ENCODE measurements at places on chromosomes 2 and 18.

DNA sequence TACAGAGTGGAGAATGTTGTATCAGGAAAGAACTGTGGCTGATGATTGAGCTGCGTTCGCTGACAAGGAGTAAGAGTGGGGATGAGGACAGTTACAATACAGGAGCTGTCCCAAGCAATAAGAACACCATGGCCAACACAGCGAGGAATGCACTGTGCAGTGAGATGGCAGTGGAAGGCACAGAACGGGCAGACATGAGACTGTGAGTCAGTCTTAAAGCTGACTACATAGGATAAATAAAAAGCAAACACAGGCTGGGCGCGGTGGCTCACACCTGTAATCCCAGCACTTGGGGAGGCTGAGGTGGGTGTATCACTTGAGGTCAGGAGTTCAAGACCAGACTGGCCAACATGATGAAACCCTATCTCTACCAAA is 89.8 kb downstream of the CABYR start:
- no peak for DNase-seq

DNA sequence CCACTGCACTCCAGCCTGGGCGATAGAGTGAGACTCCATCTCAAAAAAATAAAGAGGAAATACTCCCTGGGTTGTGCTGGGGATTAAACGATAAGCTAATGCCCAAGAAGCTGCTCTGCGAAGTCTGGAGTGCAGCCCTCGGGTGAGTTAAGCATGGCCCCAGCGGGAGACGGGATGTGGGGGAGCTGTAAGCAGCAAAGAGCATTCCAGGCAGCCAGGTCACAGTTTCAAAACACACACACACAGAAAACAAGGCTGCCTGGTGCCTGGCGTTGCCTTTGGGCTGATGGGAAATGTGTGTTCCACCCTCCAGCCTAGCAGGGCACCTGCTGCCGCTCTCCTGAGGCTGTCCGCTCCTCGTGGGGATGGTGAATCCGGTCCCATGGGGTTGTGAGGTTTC is 24.1 kb downstream of the ODC1 start:
- no peak for DNase-seq

- no peak for DNase-seq
These were observed 53.7 kb downstream of the FAM168B start for GRCh38 chr2:131039535-131039907.

- DNase-seq = no peak
These were observed 336.4 kb downstream of the PARD3B start for GRCh38 chr2:204881655-204882054.

GRCh38 chr2:55087936-55088335 is 37.7 kb upstream of the RTN4 start:
- DNase-seq = no peak

DNA sequence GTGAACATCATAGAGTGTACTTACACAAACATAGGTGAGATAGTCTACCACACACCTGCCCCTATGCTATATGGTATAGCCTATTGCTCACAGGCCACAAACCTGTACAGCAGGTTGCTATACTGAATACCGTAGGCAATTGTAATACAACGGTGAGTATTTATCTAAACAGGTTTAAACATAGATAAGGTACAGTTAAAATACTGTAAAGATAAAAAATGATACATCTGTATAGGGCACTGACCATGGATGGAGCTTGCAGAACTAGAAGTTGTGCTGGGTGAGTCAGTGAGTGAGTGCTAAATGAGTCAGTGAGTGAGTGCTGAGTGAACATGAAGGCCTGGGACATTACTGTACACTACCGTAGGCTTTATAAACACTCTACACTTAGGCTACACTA is 267.0 kb upstream of the HS6ST1 start:
- no peak for DNase-seq

DNA sequence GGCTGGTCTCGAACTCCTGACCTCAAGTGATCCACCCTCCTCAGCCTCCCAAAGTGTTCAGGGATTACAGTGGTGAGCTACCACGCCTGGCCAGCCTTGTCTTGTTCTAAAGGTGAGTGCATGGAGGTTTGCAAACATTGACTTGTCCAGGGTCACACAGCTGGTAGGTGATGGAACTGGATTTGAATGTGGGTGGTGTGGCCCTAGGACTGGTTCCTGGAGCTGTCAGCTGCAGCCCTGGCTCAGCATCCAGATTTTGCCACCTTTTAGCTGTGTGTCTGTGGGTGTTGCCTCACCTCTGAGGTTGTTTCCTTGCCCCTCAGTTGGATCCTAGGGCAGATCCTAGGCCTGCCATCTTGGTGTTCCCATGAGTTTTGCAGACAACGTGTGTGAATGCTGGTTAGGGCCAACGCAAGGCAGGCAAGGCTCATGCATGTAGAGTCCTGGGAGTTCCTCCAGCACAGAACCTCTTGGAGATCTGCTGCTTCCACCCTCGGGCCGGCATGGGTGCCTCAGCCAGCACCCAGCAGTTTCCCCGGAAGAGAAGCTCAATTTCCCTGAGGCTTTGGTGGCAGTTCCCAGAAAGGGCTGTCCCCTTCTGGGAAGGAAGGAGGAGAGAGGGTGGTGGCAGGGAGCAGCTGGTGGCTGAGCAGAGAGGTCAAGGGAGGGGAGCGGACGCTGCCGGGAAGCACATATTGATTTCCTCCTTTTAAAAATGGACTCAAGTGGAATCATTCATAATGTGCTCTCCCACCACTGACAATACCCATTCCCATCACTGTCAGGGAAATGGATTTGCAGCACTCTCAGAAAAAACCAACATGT is 127.6 kb upstream of the HS6ST1 start:
- no peak for DNase-seq

- no peak for DNase-seq
These were observed 749.2 kb downstream of the ADCYAP1 start for GRCh38 chr18:1653873-1654272.

DNA sequence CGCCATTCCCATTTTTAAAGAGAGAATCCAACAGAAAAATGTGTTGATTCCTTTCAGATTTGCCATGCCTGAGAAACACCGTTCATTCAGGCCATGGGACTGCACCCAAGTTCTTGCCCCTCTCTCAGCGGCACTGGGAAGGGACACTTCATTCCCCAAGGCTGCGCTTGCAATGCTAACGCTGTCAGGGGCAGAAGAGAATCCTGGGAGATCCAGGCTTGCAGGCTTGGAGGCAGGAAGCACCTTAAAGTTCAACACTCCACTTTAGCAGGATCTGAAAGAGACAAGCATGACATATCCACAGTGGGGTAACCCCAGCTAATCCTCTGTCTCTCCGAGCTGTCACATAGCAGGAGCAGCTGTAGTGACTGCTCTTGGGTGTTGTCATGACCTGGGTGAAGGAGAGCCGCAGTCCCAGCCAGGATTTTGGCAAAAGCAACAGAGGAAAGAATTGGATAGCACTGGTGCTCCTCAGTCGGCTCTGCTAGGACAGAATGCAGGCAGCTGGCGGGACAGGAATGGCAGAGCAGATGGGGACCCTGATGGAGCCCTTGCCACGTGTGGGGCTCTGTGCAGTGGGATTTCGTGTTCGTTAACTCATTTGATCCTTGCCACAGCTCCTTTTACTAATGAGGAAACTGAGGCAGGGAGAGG is 22.0 kb upstream of the ODC1 start:
- no peak for DNase-seq

DNA sequence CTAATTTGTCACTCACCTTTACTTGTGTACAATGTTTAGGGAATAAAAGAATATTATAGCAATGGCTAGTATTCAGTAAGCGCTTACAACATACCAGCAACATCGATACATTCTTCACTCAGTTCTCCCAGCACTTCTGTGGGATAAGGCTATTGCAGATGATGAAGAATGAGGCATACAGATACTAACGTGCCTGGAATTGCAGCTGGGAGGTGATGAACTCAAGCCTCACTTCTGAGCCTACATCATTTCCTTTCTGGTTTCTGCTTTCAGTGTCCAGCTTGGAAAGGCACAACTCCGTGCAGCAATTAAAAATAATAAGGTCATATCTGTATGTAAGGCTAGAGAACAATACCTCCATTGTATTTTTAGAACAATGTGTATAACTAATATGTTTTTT is 95.4 kb upstream of the AQP4 start:
- no peak for DNase-seq

DNA sequence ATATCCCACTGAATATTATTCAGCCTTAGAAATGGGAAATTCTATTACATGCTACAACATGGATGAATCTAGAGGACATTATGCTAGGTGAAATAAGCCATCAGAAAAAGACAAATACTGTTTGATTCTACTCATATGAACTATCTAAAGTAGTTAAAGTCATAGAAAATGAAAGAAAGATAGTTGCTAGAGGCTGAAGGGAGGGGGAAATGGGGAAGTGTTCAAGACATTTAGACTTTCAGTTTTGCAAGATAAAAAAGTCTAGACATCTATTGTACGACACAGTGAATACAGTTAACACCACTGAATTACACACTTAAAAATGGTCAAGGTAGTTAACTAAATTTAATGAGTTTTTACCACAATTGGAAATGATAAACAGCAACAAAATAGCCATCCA is 835.9 kb upstream of the CHAC2 start:
- DNase-seq = no peak

DNA sequence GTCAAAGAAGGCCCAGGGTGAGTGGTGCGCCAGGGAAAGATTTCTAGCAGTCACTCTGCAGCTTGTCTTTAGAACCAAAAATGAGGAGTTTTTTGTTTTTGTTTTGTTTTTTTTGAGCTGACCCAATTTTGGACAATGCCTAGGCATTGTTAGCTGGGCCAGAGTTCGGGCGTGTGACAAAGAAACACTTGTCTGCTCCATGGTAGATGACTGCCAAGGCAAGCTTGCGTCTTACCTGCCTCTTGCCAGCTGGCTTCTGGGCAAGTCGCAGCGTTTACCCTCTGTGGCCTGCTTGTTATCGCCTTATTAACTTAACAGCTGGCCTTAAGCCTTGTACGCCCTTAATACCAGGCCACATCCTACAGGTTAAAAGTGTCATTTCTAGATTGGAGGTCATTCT is 114.3 kb downstream of the GALNT1 start:
- DNase-seq = no peak

DNA sequence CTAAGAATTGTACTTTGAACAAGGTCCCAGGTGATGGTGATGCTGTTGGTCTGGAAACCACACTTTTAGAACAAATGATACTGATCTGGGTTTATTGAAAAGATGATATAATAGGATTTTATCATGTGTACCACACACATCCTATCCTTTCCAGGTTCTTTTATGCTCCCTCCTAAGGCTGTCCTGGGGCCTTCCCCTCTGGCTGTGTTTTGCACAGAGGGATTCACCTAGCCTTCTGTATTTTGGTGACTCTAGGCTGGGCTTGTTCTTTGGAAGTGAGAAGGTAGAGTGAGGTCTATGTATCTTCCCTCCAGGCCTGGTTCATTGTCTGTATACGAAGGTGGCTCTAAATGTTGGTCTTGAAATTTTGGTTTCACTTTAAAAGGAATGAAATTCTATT is 12.7 kb downstream of the ANXA4 start:
- no peak for DNase-seq

- no peak for DNase-seq
These were observed 92.6 kb downstream of the EPB41L3 start for GRCh38 chr18:5451150-5451549.

- DNase-seq = peak; percentile 26
These were observed 5.1 kb downstream of the DGUOK start for GRCh38 chr2:73931531-73932500.

- no peak for DNase-seq
These were observed 52.1 kb downstream of the ALPK2 start for GRCh38 chr18:58576638-58577251.

DNA sequence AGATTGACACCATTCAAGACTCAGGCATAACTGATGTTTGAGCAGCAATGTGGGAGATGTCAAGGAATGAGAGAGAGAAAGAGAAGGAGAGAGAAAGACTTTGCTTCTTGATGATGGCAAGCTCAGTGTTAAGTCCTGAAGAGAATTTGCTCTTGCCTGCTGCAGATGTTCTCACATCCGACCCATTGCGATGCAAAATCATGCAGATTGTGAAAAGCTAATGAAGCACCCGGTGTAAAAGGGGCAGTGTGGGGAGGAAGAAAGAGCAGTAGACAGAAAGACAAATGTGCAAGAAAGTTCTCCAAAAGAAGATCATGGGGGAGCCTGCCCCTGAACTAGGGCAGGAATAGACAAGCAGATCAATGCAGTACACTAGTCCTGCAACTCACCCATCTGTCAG is 57.7 kb downstream of the EMX1 start:
- no peak for DNase-seq

DNA sequence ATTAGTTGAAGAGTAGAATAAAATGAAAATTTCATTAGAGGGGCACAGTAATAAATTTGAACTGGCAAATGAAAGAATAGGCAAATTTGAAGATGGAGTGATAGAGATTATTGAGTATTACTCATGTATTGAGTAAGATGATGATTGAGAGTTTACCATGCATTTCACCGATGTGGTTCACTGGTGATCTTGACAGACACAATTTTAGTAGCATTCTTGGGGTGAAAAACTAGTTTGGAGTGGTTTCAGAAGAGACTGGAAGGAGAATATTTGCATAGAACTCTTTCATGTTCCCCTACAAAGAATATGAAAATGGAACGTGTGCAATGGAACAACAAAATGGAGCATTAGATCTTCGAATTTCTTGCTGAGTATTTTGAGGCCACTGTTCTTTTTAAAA is 121.4 kb downstream of the ASXL3 start:
- no peak for DNase-seq

DNA sequence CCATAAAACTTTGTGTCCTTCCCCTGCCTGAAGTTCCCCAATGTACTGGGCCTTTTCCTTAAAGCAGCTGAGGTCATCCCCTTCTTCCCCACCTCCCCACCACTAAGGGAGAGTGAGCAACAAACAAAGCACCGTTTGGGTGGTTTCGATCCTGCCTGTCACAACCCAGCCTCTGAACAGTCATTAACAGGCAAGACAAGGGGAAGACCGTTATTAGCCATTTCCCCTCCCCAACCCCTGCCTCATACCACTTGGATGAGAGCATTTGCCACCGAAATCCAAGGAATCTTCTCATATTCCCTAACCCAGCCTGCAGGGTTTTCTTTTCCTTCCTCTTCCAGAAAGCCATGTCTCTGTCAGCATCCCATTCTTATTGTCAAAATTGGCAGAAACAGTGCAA is 65.6 kb downstream of the STRADB start:
- DNase-seq = no peak

DNA sequence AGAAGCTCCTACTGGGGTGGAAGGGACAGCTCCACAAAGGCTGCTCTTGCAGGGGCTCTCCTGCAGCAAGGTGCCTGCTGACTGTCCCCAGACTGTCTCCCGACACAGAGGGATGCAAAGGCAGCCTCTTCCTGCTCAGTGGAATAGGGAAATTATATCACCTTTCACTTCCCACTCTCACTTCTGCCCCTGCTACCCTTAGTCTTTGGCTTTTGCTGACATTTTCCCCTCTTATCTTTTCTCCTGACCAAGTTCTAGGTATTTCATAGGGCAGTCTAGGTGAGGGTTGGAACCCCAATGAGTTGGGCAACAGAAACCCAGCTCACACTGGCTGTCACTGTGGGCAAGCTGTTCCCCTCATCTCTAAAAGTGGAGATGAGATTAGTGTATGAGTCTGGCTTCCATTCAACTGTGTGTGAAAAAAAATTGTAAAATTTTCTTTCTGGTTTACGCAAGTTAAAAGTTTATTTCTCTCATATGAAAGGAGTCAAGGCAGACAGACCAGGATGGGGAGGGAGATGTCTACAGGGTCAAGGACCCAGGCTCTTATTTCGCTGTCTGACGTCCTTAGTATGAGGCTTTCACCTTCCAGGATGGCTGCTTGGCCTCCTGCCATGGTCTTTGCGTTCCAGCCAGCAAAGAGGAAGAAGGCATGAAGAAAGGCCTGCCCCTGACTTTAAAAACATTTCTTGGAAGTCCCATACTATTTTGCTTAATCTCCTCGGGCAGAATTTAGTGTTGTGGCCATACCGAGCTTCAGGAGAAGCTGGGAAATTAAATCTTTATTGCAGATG is 7.5 kb upstream of the MOCOS start:
- DNase-seq = no peak
